ENCODE measurements at places on chromosomes 16 and 17. TPM values are rescaled to one million over a fixed set of nuclear protein-coding genes. Genes with fewer than 3 reads are reported as not detected.

ZFP1 gene
- total RNA-seq = 10.7 TPM

CACNG3 gene
- total RNA-seq = not detected

FDXR gene
- total RNA-seq = 19.6 TPM

SPN gene
- not detected for total RNA-seq

KCNJ18 gene
- not detected for total RNA-seq

MYO15B gene
- total RNA-seq = 2.9 TPM

EXOC3L1 gene
- total RNA-seq = 0.25 TPM

DNASE1 gene
- 15.4 TPM for total RNA-seq

PRSS53 gene
- total RNA-seq = 1.3 TPM

PERCC1 gene
- total RNA-seq = not detected

PRKCB gene
- 0.19 TPM for total RNA-seq

TMC7 gene
- 0.87 TPM for total RNA-seq

ZFHX3 gene
- total RNA-seq = 6.6 TPM

C17orf58 gene
- total RNA-seq = 8.0 TPM

TMED6 gene
- total RNA-seq = 0.13 TPM

PTRH2 gene
- 30.8 TPM for total RNA-seq

NACA2 gene
- not detected for total RNA-seq

MYOCD gene
- total RNA-seq = 3.5 TPM
